ENCODE measurements at places on chromosomes 3 and 15. TPM values are rescaled to one million over a fixed set of nuclear protein-coding genes. Genes with fewer than 3 reads are reported as not detected.

GRCh38 chr3:117556646-117557407, 847.2 kb downstream of the TUSC7 start:
- DNase-seq, result no peak

DNA sequence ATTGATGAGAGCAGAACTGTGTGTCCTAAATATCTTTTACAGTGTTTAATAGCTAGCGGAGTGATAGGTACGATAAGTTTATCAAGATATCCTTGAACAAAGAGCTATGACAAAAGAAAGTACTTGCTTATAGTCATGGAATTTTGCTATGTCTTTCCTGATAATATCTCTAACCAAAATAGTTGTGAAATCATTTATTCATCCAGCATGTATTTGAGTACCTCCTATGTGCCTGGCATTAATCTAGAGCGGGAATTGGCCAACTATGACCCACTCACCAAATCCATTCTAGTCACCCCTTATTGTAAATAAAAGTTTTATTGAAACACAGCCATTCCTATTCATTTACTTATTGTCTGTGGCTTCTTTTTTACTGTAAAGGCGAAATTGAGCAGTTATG, 46.6 kb downstream of the ZFAND6 start:
- DNase-seq, result no peak

DNA sequence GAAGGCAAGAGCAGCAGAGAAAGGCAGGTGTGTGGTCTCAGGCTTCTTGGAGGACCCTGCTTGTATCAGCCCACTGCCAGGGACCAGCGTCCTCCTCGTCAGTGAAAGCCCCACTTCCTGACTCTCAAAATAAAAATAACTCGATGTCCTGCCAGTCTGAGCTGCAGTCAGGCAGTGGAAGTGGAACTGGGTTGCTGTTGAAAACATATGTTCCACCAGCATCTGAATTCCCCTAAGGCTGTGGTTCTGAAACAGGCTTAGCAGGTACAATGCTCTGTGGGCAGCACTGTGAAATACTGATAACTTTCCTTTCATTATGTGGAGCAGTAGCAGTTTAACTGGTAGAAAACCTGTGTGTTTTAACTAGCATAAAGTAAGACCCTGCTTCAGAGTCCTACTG, 121.6 kb upstream of the EIF1B start:
- no peak for DNase-seq

DNA sequence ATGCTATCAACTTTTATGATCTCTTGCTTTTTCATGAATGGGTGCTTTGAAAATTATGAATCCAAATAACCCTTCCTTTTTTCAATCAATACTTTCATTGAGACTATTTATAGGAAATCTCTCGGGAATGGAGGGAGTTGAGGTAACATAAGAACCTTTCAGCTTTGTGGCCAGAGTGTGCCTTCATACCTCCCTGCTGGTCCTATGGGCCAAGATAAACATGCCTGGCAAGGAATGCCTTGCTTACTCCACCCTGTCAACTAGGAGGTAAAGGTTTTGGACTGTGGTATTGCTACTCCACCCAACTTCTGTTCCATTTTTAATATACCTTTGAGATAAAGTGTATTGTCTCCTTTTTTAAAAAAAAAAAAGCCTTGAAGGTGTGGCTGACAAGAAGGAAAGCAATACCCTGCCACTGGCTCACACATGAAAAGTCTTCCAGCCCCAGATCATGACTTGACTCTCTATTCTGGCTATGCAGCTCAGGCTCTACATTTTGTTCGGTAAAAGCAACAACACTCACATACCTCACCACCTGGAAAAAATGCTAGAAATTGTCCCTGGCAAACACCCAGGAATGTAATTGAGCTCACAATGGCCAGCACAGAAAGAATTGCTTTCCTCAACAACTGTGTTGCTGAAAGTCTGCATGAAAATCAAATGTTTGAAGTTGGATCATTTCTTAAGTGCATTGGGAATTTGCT, 35.8 kb downstream of the COL8A1 start:
- peak; percentile 21 for DNase-seq

Gene TMEM42
- 12.0 TPM for polyA plus RNA-seq

Gene LXN
- 20.7 TPM for polyA plus RNA-seq

Gene MTMR10
- 9.5 TPM for polyA plus RNA-seq

Gene SH3GL3
- 2.8 TPM for polyA plus RNA-seq

All from lung (tissue), 17 donors.